Natural killer cell treated with Interleukin-12 subunit alpha and Interleukin-12 subunit beta and Interleukin-15 and Interleukin-18, amount 100 ng/mL, for 72 hours (primary cell): ENCODE measurements at places on chromosomes 7 and 10. TPM values are rescaled to one million over a fixed set of nuclear protein-coding genes. Genes with fewer than 3 reads are reported as not detected.
A peak's percentile ranks its signal among the peaks of the same experiment; 100 is the strongest.

- DNase-seq: no peak
Observed at GRCh38 chr7:154861589-154861988, 141.3 kb downstream of the PAXIP1 start.

GRCh38 chr7:101180130-101180755 is at the start of gene NAT16:
NAT16 (minus strand) TSS chr7:101180293; CDS start chr7:101174807, 5,486 bp downstream.
- DNase-seq: no peak

The CYP26A1 gene
- total RNA-seq: not detected

- DNase-seq: no peak
Observed at GRCh38 chr10:53314876-53315275, 542.3 kb upstream of the MBL2 start.

The EBLN1 gene
- not detected for total RNA-seq

DNA sequence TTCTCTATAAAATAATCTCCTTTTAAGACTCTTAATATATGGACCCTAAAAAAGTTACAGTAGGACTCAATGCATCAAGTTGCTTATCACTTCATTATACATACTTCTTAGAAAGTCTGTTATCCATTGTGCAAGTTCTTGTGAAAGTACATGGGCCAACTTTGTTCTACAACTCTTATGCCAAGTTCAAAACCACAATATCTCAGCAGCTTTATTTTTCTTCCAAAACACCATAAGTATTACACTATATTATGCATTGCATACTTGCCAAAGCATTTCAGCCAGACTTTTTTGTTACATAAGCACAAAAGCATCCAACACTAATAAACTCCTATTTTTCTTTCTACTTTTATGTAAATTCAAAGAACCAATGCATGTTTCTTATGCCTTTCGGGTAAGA is 94.4 kb downstream of the AHR start:
- no peak for DNase-seq

DNA sequence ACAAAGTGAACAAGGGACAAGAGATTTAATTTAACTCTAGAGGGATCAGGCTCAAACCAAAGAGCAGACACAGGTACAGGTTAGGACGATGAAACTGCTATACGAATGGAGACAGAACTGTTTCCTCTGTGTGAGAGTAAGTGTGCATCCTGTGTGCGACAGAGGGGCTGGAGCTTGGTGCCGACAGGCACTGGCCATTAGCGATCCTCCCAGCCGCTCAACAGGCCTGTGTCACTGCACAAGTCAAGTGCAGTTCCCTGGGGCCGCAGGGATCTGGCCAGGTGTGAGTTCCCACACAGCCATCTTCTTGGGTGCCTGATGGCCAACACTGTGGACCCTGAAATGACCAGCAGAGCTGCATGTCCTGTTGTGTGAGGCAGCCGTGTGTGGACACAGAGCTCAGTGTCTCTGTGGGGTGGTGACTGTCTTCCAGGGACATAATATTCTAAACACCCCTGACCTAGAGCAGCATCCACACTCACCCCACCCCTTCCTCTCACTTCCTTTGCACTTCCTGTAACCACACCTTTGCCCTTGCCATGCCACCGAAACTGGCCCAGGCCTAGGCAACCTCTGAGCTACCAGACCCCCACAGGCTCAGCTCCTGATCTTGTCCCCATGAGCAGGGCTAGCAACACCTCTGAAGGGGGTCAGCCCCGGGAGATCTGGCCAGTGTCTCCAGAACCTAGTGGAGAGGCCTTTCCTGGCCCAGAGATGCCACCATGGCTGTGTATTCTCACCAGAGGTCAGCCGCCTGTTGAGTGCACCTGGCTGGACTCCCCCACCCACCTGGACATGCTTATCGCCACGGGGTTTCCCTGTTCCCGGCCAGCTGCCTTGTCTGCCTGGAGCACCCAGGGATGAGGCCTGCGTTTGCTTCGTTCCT is 11.7 kb upstream of the TBRG4 start:
- no peak for DNase-seq

The LUC7L2 gene
- 115 TPM for total RNA-seq

DNA sequence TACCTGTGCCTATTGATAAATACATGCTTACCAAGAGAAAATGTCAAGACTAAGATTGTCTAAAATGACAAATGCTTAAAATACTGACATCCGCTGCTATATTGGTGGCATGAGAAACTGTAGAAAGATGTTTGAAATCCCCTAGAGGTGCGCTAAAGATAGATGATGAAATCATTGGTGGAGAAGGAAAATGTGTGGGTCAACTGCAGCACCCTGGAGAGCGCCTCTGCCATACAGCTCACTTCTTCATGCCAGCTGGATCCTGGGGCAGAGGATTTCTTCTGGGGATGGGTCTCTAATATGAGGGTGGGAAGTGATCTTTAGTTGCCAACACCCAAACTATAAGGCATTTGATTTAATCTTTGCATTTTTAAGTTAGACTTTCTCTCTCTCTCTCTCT is 680.4 kb upstream of the POM121L12 start:
- no peak for DNase-seq

DNA sequence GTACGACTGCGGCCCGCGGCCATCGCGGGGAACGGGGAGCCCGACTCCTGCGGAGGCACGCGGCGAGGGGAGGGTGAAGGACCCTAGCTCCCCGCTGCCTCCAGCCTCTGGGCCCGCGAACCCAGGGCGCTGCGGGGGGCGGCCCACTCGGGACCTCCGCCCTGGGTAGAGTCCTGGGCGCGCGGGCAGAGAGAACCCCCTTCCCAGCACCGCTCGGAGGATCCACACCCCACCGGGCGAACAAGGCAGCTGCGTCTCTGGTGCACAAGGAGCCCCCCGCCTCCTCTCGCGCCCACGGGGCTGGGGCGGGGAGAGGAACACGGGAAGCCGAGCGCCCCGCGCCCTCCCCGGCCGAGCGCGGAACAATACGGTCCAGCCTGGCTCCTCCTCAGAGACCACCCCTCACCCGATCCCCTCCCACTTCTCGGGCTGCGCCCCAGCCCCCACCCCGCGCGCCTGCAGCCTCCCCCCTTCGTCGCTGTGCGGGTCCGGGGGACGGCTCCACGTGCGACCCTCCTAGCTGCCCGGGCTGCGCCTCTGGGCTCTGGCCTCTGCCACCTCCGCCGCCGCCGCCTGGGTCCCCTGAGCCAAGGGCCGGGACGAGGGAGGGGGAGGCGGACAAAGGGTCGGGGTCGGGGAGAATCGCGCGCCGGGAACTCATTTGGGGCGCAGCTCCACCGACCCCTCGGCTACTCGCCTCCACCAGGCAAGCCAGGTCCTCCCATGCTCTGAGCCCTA is at the start of gene WDR86:
WDR86 (minus strand) TSS at position 372 of the 738 bp plus-strand sequence. CDS start 449 bp downstream, outside the sequence.
- peak; percentile 60 for DNase-seq

GRCh38 chr7:44665531-44666213 is 59.2 kb downstream of the OGDH start:
- DNase-seq: no peak

The SYCE1 gene
- not detected for total RNA-seq

DNA sequence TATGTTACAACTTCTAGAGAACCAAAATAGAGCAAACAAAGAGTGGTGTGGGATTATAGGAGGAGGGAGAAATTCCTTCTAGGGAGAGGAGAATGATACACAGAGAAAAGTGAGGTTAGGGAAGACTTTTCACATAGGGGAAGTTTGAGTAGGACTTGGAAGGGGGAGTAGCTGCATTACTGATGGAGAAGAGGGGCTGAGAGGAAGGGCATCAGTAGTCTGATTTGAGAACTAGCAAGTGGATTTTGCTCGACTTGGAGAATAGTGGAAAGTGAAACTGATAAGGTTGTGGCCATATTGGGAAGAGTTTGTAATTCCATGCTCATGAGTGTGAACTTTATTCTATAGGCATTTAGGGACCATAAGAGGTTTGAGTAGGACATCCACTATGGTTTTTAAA is 6.1 kb downstream of the NRF1 start:
- no peak for DNase-seq

The CDHR3 gene
- not detected for total RNA-seq

DNA sequence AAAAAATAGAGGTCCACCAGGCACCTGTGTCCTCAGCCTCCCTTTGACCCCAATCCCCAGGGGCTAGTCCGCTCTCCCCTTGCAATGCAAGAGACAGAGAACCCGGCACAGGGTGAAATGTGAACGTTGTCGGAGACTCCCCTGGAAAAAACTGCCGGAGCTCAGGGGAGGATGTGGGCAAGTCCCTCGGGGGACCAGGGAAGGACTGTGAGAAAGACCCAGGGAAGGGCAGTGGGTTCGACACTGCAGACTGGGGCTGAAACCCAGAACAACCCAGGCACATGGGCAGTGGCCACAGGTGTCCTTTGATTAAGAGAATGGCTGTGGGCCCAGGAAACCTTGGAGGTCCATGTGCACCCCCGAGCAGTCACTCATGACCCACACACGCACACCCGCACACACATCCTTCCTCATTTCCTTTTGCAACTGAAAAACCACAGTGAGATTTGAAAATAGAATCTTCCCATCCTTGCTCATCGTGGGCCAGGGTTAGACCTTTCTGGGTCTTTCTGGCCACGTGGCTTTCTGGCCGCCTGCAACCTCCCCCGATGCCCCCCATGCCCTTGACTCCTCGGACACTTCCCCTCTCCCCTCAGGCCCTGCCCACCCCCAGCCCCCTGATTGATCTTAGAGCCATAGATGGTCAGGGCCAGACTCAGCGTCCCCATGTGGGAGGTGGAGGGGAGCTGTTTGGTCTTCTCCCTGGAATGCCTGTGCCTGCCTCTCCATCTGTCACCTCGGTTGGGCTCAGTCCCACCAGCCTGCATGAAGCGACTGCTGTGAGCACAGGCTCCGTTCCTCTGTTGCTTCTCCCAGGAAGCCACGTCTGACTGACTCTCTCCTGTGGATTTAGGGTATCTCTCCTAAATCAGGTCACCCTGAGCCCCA is 7.9 kb downstream of the LAT2 start:
- peak; percentile 71 for DNase-seq

GRCh38 chr7:152847386-152847908 is 87.9 kb downstream of the ACTR3B start:
- DNase-seq: no peak

DNA sequence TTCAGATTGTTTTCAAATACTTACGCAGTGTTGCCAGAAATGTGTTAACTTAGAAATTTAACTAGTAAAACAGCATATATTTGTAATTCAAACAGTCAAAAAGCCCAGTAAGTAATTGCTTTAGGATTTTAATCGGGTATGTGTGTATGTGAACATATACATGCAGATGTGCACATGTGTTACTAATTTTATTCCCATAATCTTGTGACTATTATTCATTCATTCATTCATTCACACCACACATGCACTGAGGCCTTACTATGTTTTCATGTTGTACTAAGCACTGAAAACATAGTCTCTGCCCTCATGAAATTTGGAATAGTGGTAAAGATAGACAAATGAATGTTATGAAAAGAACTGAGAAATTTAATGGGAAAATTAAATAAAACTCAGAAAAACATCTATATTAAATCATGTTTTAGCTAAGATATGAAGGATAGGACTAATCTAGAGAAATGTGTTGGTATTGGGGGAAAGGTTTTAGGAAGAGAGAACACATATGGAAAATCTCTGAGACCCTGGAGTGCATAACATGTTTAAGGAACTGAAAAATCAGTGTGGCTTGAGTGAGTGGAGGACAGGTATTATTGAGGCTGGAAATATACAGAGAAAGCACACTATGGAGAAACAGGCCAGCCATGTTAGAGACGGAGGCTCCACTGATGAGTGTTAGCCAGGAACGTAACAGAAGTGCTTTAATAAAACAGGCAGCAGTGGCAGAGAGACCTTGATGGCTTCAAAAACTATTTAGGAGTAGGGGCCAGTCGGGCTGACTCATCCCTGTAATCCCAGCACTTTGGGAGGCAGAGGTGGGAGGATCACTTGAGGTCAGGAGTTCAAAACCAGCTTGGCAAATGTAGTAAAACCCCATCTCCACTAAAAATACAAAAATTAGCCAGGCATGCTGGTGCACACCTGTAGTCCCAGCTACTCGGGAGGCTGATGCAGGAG is 80.3 kb downstream of the HDAC9 start:
- no peak for DNase-seq

The PCDH15 gene
- not detected for total RNA-seq

The FBXL13 gene
- total RNA-seq: 0.43 TPM

GRCh38 chr10:29712108-29712507 is 77.3 kb upstream of the SVIL start:
- no peak for DNase-seq

The CPED1 gene
- total RNA-seq: not detected

- no peak for DNase-seq
Observed at GRCh38 chr10:17349717-17350116, 104.7 kb downstream of the ST8SIA6 start.

DNA sequence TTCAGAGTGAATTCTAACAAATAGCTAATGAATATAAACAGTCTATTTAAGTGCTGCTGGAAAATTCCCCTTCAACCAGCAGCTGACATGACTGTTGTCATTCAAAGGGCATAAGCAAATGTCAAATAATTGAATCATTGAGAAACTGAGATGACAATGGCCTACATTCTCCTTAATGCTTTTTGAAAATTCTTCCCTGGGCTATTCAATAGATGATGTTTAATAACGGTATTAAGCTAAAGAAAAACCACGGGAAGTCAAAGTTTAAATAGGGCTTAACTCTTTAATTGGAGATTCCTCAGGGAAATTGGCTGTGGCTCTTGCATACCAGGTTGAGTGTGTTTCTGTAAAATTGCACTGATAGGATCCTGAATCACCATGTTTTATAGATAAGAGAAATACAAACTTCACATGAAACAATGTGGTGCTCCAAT is 77.0 kb downstream of the ARL4A start:
- DNase-seq: no peak

DNA sequence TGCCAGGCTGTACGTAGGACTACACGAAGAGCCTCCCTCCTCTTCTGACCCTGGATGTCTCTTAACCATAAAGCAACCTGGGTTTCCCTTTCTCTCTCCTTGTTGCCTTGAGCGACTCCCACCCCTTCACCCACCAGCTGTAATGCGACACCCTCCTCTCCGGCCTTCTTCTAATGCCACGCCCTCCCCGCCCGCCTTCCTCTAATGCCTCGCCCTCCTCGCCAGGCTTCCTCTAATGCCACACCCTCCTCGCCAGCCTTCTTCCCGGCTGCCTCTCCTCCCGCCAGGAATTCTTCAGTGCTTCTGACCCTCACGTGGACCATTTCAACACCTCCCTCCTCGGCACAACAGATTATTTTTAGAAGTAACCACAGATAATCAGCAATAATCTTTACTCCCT is 348.5 kb upstream of the SHH start:
- no peak for DNase-seq

The ZP3 gene
- total RNA-seq: 0.39 TPM

The ITGA8 gene
- total RNA-seq: not detected

The LRCH4 gene
- 150 TPM for total RNA-seq

The TYSND1 gene
- total RNA-seq: 8.0 TPM

The CALY gene
- total RNA-seq: not detected

The SORBS1 gene
- total RNA-seq: 1.6 TPM

DNA sequence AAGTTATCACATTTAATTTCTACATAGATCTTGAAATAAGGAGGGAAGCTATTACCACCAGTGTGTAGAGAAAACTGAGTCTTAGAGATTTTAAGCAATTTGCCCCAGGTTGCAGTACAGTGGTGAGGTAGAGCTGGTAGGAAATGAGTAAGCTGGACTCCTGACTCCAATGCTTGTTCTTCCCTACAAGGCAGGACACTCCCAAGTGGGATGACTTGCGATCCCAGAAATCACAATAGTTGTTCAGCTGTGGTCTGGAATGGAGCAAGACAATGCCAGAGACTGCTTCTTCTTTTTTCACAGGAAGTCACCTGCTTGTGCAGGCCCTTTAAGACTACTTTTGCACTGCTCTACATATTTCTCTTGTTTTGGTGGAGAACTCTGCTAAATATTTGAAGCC is 327.2 kb upstream of the BMPER start:
- no peak for DNase-seq
